Muscle of back (tissue), 13 donors: ENCODE measurements at places on chromosomes 16 and 17. TPM values are rescaled to one million over a fixed set of nuclear protein-coding genes. Genes with fewer than 3 reads are reported as not detected.

HOXB8 gene
- polyA plus RNA-seq = 0.47 TPM

PRR11 gene
- 13.3 TPM for polyA plus RNA-seq

NUP93 gene
- polyA plus RNA-seq = 49.2 TPM

ADAP2 gene
- 6.2 TPM for polyA plus RNA-seq

ITGA3 gene
- 17.1 TPM for polyA plus RNA-seq

SERPINF2 gene
- polyA plus RNA-seq = 2.1 TPM

NLRC3 gene
- 1.3 TPM for polyA plus RNA-seq

CCL1 gene
- polyA plus RNA-seq = not detected

CACNA1G gene
- 6.6 TPM for polyA plus RNA-seq

OR1A1 gene
- polyA plus RNA-seq = not detected

HOXB5 gene
- polyA plus RNA-seq = 1.6 TPM

TBC1D3I gene
- 1.4 TPM for polyA plus RNA-seq

SLFN13 gene
- polyA plus RNA-seq = 3.3 TPM

TSPOAP1 gene
- 4.3 TPM for polyA plus RNA-seq

ABCC12 gene
- polyA plus RNA-seq = 0.55 TPM

ACSM2A gene
- 0.62 TPM for polyA plus RNA-seq

LITAFD gene
- polyA plus RNA-seq = not detected

ATP2A1 gene
- polyA plus RNA-seq = 547 TPM

NUDT16L1 gene
- polyA plus RNA-seq = 23.2 TPM

CEP20 gene
- polyA plus RNA-seq = 22.7 TPM

TMEM132E gene
- polyA plus RNA-seq = 0.29 TPM

KRT40 gene
- 18.2 TPM for polyA plus RNA-seq

SSTR5 gene
- polyA plus RNA-seq = not detected

BMERB1 gene
- 24.8 TPM for polyA plus RNA-seq

TMEM95 gene
- polyA plus RNA-seq = not detected

DPEP3 gene
- 0.24 TPM for polyA plus RNA-seq

CYLD gene
- 18.9 TPM for polyA plus RNA-seq

KRTAP9-8 gene
- not detected for polyA plus RNA-seq

CHCT1 gene
- not detected for polyA plus RNA-seq

DHX58 gene
- polyA plus RNA-seq = 8.7 TPM

CLEC16A gene
- 11.6 TPM for polyA plus RNA-seq

C17orf113 gene
- polyA plus RNA-seq = 1.0 TPM

RAB26 gene
- polyA plus RNA-seq = 0.33 TPM

C1QL1 gene
- polyA plus RNA-seq = 2.1 TPM
